Inflammatory macrophage treated with lipopolysaccharide for 4 hours (primary cell): ENCODE measurements at places on chromosomes 1 and 21.
A peak's percentile ranks its signal among the peaks of the same experiment; 100 is the strongest.

DNA sequence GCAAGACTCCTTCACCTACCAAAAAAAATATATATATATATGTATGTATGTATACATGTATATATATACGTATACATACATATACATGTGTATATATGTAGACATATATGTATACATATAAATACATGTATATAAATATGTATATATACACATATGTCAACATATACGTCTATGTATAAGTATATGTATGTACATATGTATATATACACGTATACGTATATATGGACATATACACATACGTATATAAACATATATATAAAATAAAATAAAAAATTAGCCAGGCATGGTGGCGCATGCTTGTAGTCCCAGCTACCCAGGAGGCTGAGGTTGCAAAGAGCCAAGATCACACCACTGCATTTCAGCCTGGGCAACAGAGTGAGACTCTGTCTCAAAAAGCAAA, 31.6 kb downstream of the BRWD1 start:
- DNase-seq = no peak

DNA sequence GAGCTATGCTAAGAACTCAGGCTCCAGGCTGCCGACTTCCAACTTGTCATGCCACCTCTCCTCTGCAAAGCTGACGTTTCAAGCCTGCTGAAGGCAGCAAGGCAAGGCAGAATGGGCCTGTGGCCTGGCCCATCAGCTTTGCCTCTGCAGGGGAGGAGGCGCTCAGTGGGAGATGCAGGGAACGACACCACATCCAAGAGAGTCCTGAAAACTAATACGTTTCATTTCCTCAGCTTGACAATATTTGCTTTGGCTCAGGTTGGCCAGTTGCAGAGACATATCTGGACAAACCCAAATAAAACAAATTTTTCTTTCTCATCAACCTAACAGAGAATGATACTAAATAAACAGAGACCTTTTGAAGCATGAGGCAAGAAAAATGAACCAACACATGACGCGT, 35.3 kb downstream of the BEND5 start:
- DNase-seq = no peak

DNA sequence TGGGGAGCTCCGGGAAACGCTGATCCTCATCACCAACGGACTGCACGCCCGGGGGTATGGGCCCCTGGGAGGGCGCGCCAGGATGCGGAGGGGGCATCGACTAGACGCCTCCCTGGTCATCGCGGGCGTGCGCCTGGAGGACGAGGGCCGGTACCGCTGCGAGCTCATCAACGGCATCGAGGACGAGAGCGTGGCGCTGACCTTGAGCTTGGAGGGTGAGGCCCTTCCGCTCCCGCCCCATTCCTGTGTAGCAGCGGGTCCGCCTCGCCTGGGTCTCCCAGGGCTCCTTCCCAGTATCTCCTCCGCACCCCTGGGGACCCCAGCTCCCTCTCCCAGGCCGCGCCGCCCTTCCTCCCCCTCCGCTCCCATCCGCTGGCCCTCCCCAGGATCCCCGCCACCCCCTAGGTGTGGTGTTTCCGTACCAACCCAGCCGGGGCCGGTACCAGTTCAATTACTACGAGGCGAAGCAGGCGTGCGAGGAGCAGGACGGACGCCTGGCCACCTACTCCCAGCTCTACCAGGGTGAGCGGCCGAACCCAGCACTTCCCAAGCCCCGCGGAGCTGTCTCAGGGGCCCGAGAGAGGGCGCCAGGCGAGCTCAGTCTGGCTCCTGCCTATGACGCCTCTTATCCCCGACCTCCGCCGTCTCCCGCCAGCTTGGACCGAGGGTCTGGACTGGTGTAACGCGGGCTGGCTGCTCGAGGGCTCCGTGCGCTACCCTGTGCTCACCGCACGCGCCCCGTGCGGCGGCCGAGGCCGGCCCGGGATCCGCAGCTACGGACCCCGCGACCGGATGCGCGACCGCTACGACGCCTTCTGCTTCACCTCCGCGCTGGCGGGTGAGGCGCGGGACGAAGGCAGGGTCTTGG, 5.0 kb downstream of the HAPLN2 start:
- peak; percentile 54 for DNase-seq

- DNase-seq = no peak
Observed at GRCh38 chr1:32967888-32968568, 3.4 kb upstream of the RNF19B start.

DNA sequence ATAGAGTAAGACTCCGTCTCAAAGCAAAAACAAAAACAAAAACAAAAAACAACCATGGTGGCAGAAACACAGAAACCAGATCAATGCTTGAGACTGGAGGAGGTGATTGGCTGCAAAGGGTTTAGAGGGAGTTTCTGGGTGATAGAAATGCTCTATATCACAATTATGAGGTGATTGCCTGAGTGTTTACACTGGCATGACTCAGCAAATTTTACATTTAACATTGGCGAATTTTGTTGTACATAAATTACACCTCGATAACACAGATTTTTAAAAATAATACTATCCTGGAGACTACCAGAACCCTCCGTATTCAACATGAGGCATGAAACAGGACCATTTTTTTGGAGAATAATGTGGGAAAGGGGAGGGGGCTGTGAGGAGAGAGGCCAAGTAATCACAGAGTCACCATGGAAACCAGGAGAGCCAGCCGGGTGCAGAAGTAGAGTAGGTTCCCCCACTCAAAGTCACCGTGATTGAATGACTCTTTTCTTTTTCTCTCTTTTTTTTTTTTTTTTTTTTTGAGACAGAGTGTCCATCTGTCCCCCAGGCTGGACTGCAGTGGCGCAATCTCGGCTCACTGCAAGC, 24.3 kb downstream of the HEYL start:
- no peak for DNase-seq
